Muscle of arm (tissue), 14 donors: ENCODE measurements at places on chromosomes 16 and 17. TPM values are rescaled to one million over a fixed set of nuclear protein-coding genes. Genes with fewer than 3 reads are reported as not detected.

HYDIN gene
- polyA plus RNA-seq = 0.96 TPM

FHOD1 gene
- 22.6 TPM for polyA plus RNA-seq

NME4 gene
- 89.6 TPM for polyA plus RNA-seq

KRTAP2-2 gene
- not detected for polyA plus RNA-seq

TSPOAP1 gene
- 3.8 TPM for polyA plus RNA-seq

BEAN1 gene
- polyA plus RNA-seq = 1.0 TPM

ABCA8 gene
- 23.2 TPM for polyA plus RNA-seq

GRB7 gene
- polyA plus RNA-seq = 0.13 TPM

ASIC2 gene
- polyA plus RNA-seq = 0.34 TPM

DNA sequence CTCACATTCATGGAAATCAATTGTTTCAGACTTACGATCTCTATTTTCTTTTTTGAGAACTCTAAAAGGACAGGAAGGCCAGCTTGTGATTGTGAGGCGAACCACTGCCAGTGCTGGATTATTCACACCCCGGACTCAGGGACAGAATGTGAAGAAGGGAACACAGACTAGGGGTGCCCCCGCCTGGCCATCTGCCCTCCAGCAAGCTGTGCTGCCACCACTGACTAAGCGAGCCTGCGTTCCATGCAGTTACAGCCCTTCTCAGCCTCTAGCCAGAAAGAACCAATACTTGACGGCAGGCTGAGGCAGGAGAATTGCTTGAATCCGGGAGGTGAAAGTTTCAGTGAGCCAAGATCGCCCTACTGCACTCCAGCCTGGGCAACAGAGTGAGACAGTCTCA is 2.8 kb downstream of the HAGH start:
- DNase-seq = no peak

GRCh38 chr17:74687886-74688285 is 24.8 kb downstream of the CD300LF start:
- no peak for DNase-seq

GRCh38 chr16:56841233-56841632 is 23.8 kb upstream of the SLC12A3 start:
- peak; percentile 72 for DNase-seq

- DNase-seq = no peak
Observed at GRCh38 chr16:2385190-2385836, 43.9 kb upstream of the CCNF start.

- DNase-seq = no peak
Observed at GRCh38 chr17:48241770-48242497, 134.4 kb downstream of the SNX11 start.

DNA sequence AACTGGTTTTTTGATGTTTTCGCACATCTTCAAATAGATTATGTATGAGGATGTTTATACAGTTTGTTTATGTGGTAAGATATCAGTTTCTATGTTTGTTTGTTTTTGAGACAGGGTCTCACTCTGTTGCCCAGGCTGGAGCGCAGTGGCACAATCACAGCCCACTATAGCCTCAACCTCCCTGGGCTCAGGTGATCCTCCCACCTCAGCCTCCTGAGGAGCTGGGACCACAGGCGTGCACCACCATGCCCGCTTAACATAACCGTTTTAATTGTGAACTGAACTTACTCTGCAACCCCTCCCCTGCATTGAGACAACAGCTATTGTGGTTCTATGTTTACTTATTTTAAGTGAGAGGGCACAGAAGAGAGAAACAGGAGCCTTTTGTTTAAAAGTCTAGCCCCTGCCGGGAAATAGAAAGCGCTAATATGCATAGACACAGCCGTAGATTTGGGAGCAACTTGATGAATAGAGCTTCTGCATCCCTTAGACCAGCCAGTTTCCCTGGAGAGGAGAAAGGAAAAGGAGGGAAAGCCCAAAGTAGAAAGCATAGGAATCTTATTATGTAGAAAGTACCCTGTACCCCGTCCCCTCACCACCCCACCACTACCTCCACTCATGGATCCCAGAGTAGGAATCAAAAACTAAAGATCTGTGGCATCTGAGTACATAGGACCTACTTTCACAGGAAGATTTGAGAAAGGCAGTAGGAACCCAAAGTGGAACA is 19.6 kb upstream of the APPBP2 start:
- no peak for DNase-seq

- DNase-seq = no peak
Observed at GRCh38 chr16:25580041-25580440, 111.7 kb upstream of the HS3ST4 start.

DNA sequence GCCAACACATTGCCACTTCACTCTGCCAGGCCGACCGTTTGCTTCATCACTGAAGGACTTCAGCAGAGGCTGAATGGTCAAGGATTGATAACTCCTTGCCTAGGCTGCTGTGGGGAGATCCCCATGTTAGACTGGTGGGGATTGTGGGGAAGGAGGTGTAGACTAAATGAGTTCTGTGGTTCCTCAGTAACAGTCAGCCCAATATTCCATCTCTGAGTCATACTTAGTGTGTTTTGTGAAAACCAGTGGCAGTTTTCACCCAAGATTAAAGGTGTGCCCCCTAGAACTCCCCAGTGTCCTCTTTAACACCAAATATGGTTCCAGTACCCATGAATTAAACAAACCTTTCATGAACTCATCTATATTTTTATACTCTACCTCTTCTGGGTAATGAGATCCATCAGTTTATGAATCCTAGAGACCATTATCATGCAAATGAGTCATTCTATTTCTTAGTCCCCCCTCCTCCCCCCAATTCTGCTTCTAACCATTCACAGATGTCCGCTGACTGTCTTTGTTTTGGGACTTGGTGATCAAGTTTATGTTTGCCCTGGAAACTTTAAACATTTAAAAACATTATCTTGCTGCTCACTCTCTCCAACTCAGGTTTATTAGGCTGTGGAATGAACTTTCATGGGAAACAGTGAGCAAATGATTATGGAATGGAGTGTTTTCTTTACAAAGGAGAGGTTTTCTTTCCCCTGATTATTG is 66.8 kb upstream of the GAS7 start:
- DNase-seq = peak; percentile 42

GRCh38 chr17:7508846-7509245 is 24.7 kb downstream of the POLR2A start:
- DNase-seq = no peak

DNA sequence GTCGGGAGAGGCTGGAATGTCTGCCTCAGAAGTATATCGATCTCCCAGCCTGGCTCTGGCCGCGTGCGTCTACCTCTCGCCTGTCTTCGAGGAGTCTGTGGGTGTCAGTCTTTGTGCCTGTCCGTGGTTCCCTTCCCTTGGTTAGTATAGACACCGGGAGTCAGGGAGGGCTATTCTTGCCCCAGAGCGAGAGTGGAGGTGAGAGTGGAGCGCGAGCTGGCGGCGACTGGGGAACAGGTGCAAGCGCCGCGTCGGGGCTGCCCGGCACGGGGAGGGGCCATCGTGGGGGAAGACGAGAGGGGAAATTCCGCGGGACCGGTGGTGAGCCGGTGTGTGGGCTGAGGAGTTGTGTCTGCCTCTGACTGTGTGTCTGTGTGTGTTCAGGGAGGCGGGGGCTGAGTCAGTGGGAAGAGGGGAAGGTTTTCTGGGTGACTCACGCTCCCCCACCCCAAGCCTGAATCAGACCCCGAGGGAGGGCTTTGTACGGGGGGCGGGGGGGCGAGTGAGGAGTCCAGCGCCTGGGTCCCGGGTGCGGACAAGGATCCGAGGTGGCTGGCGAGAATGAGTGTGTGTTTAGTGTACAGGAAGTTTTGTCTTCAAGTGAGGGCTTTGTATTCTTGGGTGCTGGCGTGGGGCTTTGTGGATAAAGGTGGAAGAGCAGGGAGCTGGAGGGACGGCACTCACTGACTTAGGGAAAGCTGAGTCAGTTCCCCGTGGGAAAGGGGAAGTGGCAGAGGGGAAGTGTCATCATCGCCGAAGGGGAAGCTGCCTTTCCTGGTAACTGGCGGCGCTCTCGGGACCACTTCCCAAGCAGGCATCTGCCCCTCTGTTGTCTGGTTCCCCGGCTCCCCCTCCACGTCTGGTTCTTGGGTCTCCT is 8.6 kb downstream of the KDM6B start:
- DNase-seq = peak; percentile 65

GRCh38 chr17:35679007-35679682 is 52.3 kb upstream of the RASL10B start:
- no peak for DNase-seq

- no peak for DNase-seq
Observed at GRCh38 chr16:53216798-53217197, 162.0 kb downstream of the CHD9 start.
